Fibroblast of pulmonary artery (primary cell): ENCODE measurements at places on chromosomes 4 and X.

DNA sequence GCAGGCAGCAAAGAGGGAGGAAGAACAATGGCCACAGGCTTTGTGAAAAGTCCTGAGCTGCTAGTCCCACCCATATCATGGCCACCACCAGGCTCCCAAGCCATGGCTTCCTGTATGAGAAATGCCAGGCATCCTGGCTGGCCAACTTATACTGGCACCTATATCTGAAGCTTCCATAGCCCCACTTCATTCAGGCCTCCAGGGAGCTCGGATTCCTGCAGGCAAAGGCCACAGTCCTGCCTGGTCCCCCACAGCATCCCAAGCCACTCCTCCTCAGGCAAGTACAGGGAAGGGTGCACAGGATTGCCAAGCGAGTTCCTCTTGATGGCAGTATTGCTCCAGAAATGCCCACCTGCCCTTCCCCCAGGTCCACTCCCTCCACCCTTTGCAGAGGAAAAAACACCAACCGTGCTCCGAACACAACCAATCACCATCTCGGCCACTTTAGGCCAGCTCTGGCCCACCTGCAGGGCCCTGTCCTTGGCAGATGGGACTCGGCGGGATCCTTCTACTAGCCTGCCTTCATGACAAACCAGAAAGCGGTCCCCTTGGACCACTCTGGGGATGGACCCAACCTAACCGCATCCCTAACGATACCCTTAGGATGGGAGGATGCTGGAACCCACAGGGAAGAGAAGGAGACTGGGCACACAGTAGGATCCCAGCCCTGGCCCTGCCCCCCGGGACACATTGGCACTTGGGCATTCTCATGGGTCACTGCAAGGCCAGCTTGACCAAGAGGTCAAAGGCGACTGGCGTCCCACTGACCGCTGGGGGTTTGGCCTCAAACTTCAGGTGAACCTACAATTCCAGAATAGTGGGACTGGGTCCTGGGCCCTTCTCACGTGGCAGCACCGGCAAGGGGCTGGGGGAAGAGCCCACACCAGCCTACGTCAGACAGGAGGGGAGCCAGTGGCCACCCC is 220.4 kb upstream of the AGTR2 start:
- DNase-seq = no peak

- DNase-seq = no peak
Observed at GRCh38 chrX:30576881-30577280, 685 bp downstream of the TASL start.

GRCh38 chr4:130028552-130028951 is 932.6 kb downstream of the C4orf33 start:
- no peak for DNase-seq

- no peak for DNase-seq
Observed at GRCh38 chr4:138553001-138553845, 311.1 kb upstream of the SLC7A11 start.

- DNase-seq = no peak
Observed at GRCh38 chr4:32133734-32134133, 1413.6 kb downstream of the PCDH7 start.

- DNase-seq = no peak
Observed at GRCh38 chr4:23822181-23822580, 67.7 kb downstream of the PPARGC1A start.

- DNase-seq = no peak
Observed at GRCh38 chr4:90979556-90979955, 852.4 kb downstream of the CCSER1 start.

GRCh38 chrX:50707955-50708699 is 105.9 kb downstream of the SHROOM4 start:
- no peak for DNase-seq

DNA sequence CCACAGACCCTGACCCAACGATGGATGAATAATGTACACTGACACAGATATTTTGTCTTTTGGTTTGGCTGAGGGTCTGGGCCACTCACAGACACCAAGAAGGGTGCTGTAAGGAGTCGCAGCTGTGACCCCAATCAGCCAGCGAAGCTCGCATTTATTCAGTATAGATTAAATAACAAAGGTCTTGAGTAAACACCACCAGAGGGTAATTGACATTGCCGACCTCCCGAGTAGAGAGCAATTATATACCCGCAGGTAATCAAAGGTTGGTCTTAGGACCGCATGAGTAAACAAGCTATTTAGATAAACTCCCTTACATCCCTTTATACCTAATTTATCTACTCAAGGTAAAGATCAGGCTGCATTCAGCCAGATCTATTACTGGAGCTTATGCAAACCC is 297.1 kb downstream of the ADAM29 start:
- no peak for DNase-seq

GRCh38 chr4:32226204-32226603 is 1506.0 kb downstream of the PCDH7 start:
- no peak for DNase-seq

GRCh38 chrX:131944936-131945902 is 77.9 kb upstream of the STK26 start:
- DNase-seq = no peak

DNA sequence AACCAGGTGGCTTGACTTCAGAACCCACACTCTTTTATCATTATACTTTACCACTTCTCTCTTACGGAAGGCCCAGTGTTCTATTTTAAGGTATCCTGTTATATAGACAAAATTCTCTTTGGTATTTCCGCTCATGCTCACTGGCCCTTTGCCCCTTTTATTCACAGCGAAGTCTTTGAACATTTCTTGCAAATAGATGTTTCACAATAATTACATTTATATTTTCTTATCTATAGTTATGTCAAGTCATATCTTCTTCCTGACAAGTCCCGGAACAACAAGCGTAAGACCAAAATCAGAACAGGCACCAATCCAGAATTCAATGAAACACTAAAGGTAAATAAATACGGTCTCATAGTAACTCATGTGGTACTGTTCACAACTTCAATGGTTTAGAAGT is 102.0 kb downstream of the SYTL5 start:
- DNase-seq = peak; percentile 88

- DNase-seq = peak; percentile 40
Observed at GRCh38 chrX:119981286-119982070, 37.9 kb upstream of the NKAP start.

DNA sequence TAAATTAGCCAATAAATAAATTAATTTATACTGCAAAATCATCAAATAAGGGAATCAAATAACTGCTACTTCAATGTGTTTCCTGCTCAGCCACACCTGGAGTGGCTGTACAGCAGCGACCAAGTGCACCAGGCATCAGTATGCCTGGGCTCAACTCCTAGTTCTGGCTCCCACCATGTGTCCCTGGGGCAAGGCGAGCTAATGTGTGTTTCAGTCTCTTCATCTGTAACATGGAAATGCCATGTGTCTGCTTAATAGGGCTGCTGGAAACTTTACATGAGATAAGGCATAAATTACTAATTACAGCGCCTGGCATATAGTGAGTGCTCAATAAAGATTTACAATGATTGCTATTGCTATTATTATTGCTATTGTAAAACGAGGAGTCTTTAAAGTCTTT is 109.1 kb upstream of the PDLIM3 start:
- DNase-seq = no peak

DNA sequence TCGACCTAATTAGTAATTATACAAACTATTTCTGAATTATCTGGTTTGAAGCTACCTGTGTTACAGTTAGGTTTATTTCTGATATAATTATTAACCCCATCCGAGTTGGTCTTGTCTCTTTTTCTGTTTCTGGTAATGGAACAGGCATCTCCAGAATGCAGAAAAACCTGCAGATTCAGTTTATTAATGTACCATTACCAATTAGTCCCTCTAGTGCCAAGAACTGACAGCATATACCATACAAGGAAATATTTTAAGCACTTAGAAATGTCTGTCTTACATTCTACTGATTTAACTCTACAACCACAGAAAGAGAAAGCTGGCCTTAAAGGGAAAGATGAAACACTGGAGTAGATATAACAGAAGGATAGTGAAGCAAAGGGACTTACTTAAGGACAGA is 570.6 kb downstream of the CENPC start:
- DNase-seq = no peak

- DNase-seq = no peak
Observed at GRCh38 chr4:127857641-127858040, 23.1 kb upstream of the PLK4 start.

DNA sequence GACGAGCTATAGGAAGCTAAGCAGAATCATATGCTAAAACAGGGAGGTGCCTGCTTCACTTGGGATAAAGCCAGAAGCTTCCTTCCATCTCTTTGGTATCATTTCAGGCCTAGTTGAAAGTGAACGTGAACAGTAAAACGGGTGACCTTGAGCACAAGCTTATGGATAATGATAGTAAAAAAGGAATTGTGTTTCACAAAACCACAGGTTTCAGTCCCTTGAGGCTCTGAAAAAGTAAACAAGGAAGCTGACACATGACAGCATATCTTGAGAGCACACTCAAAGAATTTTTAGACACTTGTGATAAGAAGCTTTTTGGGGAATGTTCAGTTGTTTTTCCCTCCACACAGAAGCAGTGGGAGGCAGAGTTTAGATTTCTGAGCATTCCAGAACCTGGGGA is 286.1 kb downstream of the DCHS2 start:
- DNase-seq = peak; percentile 11

DNA sequence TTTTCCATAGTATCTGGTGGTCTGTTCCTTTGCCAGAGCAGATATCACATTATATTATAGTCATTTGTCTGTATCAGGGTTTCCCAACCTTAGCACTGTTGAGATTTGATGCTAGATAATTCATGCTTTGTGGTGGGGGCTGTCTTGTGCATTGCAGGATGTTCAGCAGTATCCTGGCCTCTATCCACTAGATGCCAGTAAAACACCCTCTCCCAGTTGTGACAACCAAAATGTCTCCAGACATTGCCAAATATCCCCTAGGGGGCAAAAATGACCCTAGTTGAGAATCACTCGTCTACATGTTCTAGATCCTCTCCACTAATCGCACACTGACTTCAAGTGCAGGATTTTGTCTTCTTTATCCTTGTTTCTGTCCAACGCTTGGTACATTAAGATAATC is 160.8 kb downstream of the FANCB start:
- DNase-seq = no peak

GRCh38 chr4:139167774-139168444 is 9.1 kb downstream of the ELF2 start:
- DNase-seq = peak; percentile 71

- no peak for DNase-seq
Observed at GRCh38 chrX:8390771-8391170, 73.9 kb upstream of the VCX3B start.

DNA sequence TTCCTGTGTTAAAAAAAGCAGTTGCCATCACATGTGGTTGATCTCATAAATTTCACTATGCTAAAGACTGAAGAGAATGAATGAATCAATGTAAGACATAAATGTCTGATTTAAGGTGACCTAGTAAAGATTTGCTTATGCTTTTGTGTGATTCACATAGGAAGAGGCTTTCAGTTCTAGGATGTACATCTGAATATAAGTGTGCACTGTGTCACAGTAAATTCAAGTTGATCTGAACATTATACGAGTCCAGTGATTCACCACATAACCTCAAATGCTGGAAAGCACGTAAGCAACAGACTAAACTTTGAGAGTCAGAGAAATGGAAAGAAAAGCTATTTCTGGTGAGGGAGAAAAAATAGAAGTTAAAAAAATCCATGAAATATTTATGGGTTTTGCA is 567.9 kb downstream of the EPHA5 start:
- no peak for DNase-seq

- DNase-seq = no peak
Observed at GRCh38 chr4:78638337-78639172, 87.0 kb downstream of the ANXA3 start.

DNA sequence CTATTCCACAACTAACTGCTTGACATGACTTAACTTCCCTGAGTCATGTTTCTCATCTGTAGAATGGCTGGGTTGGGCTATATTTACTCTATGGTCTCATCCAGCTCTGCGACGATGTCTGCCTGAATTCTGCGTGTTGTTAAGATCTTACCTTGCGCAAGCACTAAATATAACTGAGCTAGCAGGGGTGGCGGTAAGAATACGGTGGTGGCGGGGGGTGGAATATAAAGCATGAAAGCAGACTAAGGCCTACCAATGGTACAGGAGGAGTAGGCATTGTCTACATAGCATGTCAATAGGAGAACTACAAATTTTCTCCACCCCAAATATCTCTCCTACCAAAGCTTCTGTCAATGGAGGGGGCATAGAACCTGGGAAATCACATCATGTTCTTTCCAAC is 45.7 kb upstream of the DCLK2 start:
- no peak for DNase-seq

DNA sequence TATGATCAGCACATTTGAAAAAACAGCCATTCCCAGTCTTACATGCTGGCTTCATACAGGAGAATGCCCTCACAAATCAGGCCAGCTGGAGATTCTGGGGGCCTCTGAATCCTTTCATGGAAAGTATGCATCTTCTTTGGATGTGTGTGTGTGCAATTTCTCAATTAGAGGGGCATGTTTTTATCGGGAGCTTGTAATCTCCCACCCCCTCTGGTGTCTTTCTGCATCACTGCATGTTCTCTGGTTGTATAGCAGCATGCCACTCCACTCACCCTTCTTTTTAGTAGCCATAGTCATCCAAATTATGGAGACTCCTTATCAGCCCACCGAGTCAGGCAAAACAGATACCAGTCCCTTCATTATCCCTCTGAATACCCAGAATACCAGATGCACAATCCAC is 282.2 kb upstream of the SLIT2 start:
- no peak for DNase-seq

DNA sequence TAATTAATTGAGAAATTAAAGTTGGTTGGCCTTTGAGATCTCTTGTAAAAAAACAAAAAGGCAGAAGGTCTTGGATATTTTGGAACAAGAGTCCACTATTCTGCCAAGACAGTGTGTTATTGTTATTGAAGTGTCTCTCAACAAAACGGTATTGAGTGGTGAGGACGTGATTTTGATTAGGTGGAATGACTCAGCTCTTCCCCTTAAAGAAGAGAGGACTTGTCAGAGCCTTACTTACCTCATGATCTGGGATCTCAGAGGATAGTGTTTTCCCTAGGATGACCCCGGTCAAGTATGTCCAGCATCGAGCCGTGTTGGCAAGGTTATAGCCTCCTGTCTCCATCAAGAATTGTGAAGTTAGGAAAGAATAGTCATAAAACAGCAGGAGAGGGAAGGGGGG is 110.9 kb downstream of the HDAC8 start:
- DNase-seq = peak; percentile 45

DNA sequence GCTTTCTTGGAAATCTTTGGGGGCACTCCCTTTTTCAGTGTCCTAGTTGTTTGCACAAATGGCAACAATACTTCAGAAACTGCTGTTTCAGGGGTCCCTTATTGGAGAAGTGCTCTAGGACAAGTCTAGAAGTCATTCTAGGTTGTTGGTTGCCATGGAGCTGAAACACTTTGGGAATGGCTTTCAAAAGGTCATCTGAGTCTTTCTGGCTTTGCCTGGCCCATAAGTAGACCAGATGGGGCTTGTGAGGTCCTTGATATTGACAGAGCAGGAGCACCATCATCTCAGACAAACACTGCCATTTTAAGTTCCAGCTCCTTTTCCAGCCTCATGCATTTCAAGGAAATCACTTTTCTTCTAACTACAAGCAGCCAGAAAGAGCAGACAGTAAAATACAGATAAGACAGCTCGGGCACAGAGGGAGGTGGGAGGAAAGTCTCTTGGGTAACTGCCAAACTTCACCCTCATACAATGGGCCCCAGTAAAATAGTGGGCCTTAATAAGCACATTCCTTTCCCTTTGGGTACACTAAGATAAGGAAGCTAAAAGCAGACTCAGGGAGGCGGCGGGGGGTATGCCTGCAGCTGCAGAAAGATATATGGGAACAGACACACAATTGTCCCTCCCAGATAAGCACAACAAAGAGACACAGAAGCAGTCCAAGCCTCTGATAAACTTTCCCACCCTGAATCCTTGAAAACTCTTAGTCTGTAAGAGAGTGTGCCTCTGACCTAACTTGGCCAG is 8.5 kb upstream of the NXF3 start:
- peak; percentile 20 for DNase-seq
